Metanephros (tissue), 2 donors: ENCODE measurements at places on chromosomes 4 and X. TPM values are rescaled to one million over a fixed set of nuclear protein-coding genes. Genes with fewer than 3 reads are reported as not detected.

The ADH1A gene
- 0.35 TPM for total RNA-seq

The ARHGAP36 gene
- 36.8 TPM for total RNA-seq

The SHROOM4 gene
- 21.8 TPM for total RNA-seq

The TMSB15C gene
- 7.9 TPM for total RNA-seq

The RAB40A gene
- total RNA-seq = 0.88 TPM

The TTC29 gene
- 0.99 TPM for total RNA-seq

The GYPE gene
- total RNA-seq = 2.2 TPM
